GDM1 (cell line): ENCODE measurements at places on chromosomes 6 and 20.

- DNase-seq: peak; percentile 12
Measured at GRCh38 chr20:38222231-38222922, 38.2 kb downstream of the KIAA1755 start.

DNA sequence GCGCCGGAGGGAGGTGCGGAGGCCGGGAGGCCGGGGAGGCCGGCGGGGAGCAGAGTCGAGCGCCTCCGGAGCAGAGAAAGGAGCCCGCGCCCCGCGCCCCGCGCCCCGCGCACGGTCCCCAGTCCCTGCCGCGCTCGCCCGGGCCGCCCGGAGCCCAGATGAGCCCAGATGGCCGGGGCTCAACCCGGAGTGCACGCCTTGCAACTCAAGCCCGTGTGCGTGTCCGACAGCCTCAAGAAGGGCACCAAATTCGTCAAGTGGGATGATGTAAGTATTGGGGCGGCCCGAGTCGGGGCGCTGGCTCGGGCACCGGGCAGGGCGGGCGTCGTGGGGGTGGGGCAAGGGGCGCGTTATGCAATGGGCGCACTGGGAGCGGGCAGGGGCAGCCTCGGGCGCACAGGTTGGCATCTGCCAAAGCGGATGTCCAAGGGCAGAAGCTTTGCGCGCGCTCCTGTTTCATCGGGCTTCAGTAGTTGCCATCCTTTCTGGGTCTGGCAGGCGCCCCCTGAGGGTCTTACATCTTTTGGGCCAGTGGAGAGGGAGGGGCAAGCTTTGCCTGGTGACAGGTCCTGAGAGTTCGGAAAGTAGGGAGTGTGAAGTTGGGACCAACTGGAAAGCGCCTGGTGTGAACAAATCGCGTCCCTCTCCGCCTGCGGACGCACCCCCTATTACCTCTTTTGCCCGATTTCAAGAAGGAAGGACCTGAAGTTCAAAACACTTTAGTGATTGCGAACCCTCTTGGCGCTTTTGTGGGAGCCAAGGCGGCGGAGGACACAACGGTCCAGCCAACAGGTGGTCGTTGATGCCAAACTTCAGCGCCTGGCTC, 631 bp downstream of the PLCB1 start:
- DNase-seq: no peak

DNA sequence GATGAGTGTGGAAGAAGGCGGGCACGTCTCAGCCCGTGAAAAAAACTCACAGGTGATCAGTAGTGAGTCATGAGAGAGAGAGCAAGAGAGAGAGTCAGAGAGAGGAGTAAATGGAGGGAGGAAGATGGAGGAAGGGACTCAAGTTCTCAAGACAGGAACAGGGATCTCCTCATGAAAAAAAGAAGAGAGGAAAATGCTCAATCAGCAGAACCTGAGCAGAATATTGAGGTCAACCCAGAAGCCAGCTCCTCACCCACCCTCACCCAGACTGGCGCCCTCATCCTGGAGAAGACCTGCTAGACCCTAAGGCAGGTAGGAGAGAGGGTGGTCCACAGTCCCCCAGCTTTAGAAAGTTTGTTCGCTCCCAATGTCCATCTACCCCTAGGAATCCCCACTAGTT, 4.8 kb downstream of the UBD start:
- DNase-seq: no peak

- DNase-seq: no peak
Measured at GRCh38 chr20:47740121-47740861, 45.0 kb downstream of the SULF2 start.

DNA sequence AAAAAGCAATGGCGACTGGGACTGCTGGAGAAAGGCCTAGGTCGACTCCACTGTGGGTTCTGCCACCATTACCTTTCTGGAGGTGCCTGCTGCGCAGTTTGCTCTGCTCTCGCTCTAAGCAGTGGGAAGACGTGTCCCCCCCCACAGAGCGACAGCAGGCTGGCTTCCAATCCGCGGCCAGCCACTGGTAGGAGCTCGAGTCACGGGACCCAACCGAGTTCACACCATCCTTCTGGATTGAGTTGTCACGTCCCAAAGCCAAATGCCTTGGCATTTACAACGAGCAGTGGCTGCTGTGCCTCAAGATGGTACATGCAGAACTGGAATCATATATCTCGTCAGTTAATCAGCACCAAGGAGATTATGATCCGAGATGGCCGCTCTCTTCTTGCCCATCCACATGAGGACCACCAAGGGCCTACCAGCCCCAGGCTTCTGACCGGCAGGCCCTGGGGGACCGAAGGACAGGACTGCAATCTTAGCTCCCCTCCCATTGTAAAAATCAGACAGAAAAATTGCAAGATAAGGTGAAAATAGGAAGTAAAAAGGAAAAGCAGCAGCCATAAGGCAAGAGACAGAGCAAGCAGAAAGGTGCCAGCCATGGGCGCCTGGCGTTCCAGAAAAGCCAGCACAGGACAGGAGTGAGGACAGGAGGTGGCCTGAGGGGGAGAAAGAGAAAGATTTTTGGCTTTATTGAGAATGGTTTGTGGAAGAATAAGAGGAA, 74.4 kb downstream of the TRAM2 start:
- DNase-seq: no peak

DNA sequence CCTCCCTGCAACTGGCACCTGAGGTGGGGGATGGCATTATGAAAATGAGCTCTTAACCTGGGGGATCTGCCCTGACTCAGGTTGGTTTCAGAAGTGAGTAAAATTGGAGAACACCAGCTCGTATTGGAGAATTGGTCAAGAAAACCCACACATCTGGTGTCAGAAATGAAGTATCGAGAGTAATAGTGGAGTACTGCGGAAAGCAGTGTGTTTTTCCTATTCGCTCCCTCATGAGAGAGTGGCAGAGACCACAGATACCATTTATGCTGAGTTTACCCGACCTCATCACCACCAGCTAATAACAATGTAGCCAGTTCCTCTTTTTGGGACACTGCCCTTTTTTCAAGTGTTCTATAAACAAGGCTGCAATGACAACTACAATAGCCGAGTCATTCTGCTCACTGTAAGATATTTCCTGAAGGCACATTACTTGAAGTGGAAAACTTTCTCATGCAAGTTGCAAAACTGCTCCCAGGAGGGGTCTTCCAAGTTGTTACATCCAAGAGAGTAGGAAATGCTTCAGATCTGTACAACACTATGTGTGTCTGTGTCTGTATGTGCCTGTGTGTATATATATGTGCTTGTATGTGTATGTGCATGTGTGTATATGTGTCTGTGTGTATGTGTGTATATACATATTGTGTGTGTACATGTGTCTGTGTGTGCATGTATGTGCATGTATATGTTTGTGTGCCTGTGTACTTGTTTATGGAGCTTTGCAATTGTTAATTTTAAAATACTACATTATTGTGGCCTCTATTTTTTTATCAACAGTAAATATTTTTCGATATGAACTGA, 106.0 kb upstream of the CST7 start:
- DNase-seq: peak; percentile 64
